Smooth muscle cell of the brain vasculature (primary cell): ENCODE measurements at places on chromosomes 2 and 18.

DNA sequence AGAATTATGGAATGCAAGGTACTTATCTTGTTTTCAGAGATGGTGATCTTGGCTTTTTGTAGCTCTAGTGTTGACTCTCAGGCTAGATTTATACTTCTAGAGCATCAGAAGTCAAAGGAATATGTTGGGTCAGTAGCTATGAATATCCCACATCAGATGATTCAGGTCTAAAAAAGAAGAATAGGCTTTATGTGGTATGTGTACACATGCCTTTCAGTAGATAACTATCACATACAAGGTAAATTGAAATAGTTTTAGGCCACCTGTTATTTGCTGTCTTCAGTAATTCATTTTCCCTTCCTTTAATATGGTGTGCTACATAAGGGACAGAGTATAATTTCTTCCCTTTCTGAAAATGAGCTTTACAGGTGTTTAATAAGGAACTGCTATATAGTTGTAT is 142.4 kb downstream of the AGPS start:
- DNase-seq, result no peak

DNA sequence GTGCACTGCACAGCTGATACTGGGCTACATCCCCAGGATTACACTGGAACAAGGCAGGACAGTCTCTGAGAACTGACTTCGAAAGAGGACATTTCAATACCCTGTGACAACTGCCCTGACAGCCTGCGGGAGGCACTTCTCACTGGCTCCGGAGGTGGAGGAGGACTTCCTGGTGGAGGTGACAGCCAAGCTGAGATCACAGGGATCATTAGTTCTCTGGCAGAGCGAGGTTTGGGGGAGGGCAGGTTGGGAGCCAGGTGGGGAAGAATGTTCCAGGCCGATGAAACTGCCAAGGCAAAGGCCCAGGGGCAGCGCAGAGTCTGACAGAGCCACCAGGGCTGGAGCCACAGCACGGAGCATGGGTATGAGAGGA is 28.0 kb upstream of the NPAS2 start:
- DNase-seq, result no peak

DNA sequence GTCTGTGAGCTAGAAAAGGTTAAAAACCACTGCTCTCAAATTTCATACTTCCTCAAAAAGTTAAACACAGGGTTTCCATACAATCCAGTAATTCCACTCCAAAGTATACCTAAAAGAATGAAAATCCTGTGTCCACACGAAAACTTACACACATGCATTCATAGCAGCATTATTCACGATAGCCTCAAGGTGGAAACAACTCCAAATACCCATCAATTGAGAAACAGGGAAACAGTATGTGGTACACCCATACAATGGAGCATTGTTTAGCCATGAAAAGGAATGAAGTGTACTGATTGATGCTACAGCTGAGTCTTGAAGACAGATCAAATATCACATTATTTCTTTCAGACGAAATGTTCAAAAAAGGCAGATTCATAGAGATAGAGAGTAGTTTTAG is 36.7 kb downstream of the UXS1 start:
- DNase-seq, result no peak

GRCh38 chr2:133421516-133422324 is 146.5 kb downstream of the NCKAP5 start:
- DNase-seq, result no peak

GRCh38 chr2:165402162-165402561 is 67.3 kb upstream of the CSRNP3 start:
- no peak for DNase-seq
